Progenitor cell of endocrine pancreas (in vitro differentiated cells): ENCODE measurements at places on chromosomes 6 and 20.

DNA sequence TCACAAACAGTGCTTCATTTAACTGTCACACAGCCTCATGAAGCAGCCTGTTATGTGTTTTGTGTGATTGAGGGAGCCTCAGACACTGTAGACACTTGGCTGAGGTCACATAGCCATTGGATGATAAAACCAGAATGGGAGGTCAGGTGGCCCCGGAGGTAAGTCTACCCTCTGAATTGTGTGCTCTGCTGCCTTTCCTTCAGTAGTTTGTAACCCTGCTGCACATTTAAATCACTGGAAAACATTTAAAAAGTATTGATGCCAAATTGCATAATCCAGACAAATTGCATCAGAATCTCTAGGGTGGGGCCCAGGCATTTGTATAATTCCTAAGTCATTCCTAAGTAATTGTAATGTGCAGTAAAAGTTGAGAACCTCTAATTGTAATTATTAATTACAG is 85.2 kb upstream of the ECI2 start:
- no peak for DNase-seq

- no peak for DNase-seq
These were observed 45.9 kb downstream of the ASXL1 start for GRCh38 chr20:32404017-32404416.

- no peak for DNase-seq
These were observed 6.9 kb upstream of the C20orf203 start for GRCh38 chr20:32680544-32681174.

DNA sequence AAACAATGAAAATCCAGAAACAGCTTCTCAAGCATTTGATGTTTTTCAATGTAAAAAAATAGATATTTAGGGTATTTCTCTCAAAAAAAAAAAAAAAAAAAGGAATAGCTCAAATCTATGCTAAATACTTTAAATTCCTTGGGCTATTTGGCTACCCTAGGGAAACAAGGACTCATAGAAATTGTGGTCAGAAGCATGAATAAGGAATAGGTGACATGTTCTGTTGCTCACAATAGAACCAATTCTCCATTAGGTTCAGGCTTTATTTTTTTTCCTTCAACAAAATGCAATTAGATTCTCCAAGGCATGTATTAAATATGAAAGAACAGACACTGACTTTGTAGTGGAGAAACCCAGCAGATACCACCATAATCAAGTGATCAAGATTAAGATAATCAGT is 904.3 kb upstream of the FLRT3 start:
- DNase-seq, result no peak

GRCh38 chr20:20520776-20521175 is 152.9 kb downstream of the INSM1 start:
- DNase-seq, result no peak
